Cerebellum (tissue), 4 donors: ENCODE measurements at places on chromosomes 7 and 10. TPM values are rescaled to one million over a fixed set of nuclear protein-coding genes. Genes with fewer than 3 reads are reported as not detected.

The OGDHL gene
- 14.8 TPM for total RNA-seq

DNA sequence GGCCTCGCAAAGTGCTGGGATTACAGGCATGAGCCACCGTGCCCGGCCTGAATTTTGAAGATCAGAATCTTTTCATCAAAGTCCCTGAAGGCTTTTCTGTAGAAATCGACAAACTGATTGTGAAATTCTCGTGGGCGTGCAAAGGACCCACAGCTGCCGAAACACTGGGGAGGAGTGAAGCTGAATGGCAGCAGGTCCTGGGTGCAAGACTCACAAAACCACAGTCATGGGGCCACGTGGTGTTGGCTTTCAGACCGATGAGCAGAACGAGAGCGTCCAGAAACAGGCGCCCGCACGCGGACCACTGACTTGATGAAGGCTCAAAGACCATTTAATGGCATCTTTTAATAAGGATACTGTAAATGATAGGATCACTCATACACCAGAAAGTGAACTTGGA lies 24.7 kb upstream of the PRKAR1B start:
- DNase-seq, result no peak

DNA sequence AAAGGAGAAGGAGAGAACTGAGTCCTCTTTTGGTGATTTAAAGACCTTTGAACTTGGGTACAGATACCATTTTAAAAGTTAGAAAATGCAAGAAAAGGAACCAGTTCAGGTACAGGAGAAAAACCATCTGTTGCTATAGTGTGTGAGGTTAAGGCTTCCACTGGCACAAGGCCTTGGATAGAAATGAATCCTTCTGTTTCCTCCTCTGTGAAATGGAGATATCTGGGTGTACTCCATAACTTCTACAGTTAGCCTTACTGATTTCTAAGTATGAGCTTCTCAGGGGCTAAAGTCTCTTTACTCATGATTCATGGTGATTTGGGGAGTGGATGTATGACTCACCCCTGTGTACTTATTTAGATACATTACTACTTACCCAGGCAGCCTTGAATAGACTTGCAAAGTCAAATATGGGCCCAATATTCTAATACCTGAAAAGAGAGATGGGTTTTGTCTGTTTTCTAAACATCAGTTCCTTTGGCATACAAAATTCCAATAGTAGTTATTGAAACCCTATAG lies 117.2 kb upstream of the ADO start:
- DNase-seq, result no peak

The TEX47 gene
- total RNA-seq, result not detected

- no peak for DNase-seq
These were observed 435.5 kb downstream of the TCERG1L start for GRCh38 chr10:130875897-130876472.

DNA sequence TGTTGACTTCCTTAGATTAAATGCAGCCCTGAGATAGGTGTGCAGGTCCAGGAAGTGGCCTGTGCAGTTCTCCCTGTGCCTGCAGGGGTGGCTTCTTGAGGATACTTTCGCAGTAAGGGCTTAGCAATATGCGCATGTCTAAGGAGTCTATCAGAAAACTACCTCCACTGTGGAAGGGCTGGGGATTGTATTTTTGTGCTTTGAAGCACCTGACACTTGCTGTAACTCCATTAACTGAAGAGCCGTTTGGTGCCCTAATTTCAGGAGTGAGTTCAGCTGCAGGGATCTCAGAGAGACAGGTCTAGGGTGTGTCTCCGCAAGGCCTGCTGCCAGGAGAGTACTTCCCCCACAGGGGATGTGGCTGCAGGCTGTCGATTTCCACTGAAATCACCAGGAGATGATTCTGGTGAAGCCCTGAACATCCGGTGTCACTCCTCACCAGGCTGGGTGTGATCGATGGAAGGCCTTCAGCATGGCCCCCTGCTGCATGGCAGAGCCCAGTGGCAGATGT lies 35.5 kb downstream of the IKZF1 start:
- no peak for DNase-seq

DNA sequence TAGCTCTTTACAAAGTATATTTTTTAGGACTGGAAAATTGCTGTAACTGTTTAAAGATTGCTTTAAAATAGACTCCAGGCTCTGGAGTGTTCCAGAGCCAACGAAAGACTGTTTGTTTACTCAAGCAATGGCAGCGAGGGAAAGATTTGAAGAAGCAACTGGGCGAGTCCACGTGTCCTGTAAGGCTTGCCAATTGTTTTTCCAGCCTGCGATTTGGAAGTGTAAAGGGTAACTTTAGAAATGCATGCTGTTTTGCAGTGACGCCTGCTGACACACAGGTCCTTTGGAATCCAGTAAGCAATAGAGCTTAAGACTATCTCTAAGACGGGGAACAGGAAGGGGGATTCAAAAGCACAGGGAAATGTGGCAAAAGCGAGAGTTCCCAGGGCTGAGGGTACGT lies 55.8 kb downstream of the TACC2 start:
- DNase-seq, result no peak
